ENCODE measurements at places on chromosomes 5 and 9.
A peak's percentile ranks its signal among the peaks of the same experiment; 100 is the strongest.

DNA sequence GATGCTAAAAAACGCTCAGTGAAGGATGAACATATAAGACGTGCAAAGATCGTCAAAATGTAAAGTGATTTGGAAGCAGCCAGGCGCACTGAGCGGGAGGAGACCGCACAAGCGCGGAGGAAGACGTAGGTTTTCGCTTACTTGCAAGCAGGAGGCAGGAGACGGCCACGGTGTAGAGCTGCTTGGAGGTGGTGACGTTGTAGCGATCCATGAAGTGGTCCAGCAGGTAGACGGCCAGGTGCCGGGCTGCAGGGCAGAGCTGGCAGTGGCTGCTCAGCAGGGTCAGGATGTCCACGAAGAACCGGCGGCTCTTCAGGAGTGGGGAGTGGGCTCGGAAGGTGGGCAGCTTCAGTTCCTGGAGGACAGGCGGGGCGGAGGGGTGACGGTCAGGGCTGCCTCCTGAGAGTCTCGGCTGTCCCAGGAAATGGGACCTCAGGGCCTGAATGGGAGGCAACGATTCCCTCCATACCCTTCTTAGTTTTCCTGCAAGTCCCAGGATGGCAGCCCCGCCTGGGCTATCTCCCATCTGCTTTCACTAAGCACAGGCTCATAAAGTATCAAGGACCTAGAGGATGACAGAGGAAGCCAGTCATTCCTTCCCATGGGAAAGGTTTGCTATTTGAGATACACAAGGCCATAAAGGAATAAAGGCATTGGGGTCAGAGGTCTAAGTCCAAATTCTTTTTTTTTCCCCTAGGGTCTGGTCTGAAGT lies 31.8 kb downstream of the CCNJL start:
- DNase-seq, result no peak

GRCh38 chr5:95066048-95066447 lies 218.8 kb downstream of the MCTP1 start:
- DNase-seq, result no peak

GRCh38 chr5:169889572-169889971 lies 90.7 kb downstream of the INSYN2B start:
- DNase-seq, result no peak

GRCh38 chr9:93862877-93863545 lies 92.1 kb downstream of the BARX1 start:
- no peak for DNase-seq

DNA sequence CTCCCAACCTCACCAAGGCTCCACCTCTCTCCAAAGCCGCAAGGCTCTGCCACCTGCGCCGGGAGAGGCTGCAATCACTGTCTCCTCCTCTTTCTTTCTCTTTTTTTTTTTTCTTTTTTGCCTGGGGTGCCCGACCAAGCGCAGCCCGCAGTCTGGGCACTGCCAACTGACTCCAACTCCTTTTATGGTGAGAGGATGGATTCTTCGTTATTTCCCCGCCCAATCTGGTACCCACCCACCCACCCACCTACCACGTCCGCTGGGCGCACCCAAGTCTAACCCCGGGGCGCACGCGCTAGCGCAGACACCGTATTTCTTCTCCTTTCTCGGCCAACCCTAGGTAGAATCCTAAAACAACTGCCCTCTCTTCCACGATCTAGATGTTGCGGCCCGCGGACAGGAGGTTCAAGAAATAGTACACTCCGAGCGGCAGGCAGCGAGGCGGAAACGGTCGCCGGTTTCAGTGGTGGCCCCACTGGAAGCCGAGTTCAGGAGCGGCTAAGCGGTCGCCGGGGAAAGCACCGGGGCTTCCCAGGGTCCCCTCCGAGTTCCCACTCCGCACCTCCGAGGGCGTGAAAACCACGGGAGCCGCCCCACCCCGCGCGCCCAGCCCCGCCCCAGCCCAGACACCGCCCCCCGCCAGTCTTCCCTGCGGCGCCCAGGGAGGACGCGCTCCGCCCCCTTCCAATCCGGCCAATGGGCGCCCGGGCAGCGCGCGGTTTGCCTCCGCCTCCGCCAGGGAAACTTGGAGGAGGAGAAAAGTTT lies 385 bp upstream of the PTGER4 start:
- DNase-seq, result peak; percentile 94

DNA sequence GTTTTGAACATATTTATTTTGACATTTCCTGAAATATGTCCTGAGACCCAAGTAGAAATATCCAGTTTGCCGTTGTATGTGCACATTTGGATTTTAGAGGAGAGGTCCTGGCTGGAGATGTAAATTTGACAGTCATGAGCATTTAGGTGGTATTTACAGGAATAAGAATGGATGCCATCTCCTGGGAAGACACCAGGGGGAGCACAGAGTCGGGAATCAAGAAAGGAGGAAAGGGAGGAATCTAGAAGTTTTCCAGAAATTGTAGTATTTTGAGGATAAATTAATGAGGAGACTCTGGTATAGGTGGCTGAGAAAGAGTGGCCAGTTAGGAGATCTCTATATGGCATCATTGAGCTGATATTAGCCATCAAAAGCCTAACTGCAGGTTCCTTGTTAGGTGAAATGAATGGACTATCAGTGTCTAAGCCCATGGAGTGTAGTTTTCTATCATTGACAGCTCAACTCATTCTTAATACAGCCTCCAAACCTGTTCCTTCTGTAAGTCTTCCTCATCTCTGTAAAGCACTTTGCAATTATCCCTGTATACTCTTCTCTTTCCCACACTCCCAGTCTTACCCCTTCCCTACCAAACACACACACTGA lies 7.2 kb downstream of the GAPT start:
- DNase-seq, result no peak

- DNase-seq, result no peak
Measured at GRCh38 chr5:37370550-37370863, 399 bp downstream of the NUP155 start.

DNA sequence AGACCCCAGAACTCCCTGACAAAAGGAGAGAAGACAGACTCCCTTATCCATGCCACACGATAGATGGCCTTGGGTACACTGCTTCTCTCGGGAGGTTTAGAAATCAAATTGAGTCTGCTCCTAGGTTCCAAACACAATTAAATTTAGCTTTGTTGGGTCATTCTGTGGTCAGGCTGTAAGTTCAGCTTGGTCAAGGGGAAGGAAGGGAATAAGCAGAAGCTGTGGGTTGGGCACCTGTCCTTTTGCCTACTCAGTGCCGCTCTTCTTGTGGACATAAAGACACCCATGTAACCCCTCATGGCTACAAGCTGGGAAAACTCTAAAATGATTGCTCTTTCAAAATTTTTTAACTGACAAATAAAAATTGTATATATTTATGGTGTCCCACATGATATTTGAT lies 19.1 kb upstream of the AK3 start:
- no peak for DNase-seq

DNA sequence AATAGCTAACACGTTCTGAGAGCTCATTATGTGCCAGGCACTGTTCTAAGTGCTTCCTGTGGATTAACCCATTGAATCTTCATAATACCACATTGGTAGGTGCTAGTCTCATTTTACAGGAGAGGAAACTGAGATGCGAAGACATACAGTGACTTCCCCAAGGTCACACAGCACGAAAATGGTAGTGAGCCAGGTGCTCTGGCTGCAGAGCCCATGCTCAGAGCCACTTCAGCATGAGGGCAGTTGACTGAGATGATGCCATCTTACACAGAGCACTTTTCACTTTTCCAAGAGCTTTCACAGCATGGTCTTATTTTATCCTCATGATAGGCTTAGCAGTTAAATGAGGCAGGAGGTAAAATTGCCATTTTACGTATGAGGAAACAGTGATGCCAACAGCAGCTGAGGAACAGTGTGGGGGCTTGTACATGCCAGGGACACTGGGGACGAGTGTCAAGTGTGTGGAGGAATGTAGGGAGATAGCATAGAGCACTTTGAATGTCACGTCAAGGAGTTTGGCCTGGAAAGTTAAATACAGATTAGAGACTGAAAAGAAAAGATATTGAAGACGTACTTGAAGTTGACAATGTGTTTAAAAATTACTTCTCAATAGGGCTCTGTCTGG lies 180.0 kb downstream of the KIF4B start:
- no peak for DNase-seq

GRCh38 chr9:134863941-134864820 lies 16.4 kb upstream of the FCN2 start:
- DNase-seq, result no peak

- DNase-seq, result no peak
Measured at GRCh38 chr5:123193176-123193575, 104.1 kb downstream of the PRDM6 start.

DNA sequence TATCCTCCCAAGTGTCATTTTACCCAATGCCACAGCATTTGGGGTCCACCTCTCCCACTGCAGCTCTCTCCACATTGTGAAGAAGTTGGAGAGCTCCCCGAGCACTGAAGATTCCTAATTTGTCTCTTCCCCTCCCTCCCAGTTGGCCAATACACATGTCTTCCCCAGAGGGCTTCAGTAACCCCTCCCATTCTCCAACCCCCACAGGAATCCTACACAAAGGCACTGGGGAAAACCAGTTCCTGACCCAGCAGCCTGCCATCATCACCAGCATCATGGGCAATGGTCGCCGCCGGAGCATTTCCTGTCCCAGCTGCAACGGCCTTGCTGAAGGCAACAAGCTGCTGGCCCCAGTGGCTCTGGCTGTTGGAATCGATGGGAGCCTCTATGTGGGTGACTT lies 87.3 kb upstream of the WWC1 start:
- DNase-seq, result peak; percentile 23

DNA sequence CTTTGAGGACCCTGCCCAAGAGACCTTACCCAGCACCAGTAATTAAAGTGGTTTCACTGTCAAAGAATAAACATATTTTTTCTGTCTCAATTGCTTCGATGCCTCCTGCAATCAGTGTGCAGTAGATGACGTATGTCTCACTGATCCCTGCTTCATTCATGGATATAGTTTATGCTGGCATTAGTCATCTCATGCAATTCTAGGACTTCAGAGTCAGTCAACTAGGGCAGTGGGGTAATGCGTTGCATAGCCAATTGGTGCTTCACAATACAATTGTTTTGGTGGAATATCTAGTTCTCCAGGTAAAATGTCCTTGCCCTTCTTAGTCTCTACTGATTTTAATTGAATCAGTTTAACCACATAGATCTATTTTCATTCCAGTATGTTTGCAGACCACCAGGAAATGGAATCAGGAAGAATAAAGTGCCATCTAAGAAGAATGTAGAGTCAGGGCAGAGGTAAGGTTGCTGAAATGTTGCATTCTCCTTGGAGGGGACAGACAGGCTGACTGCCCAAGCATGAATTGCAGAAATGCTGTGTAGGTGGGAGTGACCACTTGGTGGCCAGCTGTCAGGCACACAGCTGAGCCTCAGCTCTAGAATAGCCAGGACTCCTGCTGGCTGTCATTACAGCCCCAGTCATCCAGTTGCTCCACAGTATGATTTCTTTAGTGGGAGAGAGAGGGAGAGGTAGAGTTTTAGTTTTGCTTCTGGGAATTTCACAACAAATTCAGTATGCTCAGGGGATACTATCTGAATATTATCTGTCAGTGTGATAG lies 73.5 kb upstream of the MEGF10 start:
- DNase-seq, result no peak

GRCh38 chr5:55868846-55869245 lies 17.7 kb downstream of the IL31RA start:
- DNase-seq, result no peak

- DNase-seq, result no peak
Measured at GRCh38 chr5:131259326-131259725, 4.5 kb upstream of the CDC42SE2 start.

DNA sequence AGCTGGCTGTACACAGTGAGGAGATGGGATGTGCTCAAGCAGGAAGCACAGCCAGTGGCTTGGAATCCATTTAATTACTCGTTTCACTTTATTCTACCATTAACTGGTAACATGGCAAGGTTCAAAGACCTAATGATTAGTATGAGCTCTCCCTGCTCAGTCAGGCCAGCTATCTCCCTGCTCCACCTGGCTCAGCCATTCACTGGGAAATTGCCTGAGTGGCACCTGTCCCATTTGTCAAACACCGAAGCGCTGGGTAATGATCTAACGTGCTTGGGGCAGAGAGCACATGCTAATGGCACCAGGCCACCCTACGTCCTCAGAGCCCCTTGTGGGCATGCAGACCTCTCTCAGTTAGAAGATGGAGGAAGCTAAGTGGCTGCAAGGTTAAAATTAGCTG lies 162.2 kb downstream of the TTLL11 start:
- DNase-seq, result no peak

GRCh38 chr5:41527201-41527779 lies 16.9 kb upstream of the PLCXD3 start:
- no peak for DNase-seq

DNA sequence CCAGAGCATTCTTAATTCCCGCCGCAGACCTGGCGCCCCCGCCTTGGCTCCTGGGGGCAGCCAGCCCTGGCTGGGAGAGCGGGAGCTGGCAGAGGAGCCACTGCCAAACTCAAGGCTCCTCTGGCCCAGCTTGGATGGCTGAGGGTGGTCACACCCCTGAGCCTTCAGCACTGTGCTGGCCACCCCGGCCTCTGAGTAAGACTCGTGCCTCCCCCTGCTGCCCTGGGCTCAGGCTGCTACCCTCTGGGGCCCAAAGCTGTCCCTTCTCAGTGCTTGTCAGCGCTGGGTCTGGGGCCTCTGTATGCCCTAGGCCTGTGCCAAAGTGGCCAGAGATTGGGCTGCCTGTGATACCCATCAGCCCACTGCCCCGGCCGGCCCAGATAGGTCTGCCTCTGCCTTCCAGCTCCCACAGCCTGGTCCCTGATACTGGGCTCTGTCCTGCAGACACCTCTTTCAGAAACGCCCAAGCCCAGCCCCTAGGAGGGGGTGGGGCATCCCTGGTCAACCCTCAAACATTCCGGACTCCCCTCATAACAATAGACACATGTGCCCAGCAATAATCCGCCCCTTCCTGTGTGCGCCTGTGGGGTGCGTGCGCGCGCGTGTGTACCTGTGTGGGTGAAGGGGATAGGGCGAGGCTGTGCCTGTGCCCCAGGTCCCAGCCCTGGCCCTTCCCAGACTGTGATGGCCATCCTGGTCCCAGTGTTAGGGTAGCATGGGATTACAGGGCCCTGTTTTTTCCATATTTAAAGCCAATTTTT lies 4.4 kb upstream of the PRR7 start:
- no peak for DNase-seq

DNA sequence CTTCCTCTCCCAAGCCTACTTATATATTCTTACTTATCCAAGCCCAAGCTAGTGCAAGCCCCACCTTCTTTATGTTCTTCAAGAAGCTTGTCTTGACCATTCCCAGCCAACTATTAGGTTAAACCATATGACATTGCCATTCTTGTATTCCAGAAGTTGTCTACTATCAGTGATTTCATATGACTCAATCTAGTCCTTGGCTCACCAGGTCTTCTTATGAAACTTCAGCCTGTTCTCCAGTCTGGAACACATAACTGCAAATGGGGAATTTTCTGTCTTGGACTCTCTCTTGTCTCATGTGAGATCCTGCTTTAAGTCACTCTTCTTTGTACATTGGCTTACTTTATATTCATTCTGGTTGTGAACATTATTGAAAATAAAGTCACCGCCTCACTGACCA lies 130.7 kb downstream of the TTLL11 start:
- no peak for DNase-seq
